ENCODE measurements at places on chromosomes 1 and 21.

- DNase-seq, result peak; percentile 6
These were observed 75.7 kb downstream of the UCHL5 start for GRCh38 chr1:192983349-192983980.

- no peak for DNase-seq
These were observed 46.6 kb upstream of the RGS2 start for GRCh38 chr1:192762265-192762664.

GRCh38 chr1:221162939-221163338, 283.7 kb downstream of the HLX start:
- no peak for DNase-seq

DNA sequence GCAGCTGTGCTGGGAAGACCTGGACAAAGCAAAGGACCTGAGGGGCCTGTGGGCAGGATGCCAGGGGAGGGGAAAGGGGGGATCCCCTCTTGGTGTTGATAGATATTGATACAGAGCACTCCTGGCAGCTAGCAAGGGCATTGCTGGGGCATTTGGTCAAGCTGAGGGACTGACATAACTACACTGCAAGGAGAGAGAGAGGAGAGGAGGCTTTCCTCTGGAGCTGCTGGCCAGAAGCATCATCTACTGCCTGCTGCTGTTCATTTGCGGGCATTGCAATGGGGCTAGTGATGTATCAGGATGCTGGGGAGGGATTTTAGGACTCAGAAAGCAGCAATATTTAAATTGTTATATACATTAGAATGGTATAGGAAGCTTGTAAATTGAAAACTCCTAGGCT, 142.0 kb downstream of the ZNF648 start:
- DNase-seq, result no peak

DNA sequence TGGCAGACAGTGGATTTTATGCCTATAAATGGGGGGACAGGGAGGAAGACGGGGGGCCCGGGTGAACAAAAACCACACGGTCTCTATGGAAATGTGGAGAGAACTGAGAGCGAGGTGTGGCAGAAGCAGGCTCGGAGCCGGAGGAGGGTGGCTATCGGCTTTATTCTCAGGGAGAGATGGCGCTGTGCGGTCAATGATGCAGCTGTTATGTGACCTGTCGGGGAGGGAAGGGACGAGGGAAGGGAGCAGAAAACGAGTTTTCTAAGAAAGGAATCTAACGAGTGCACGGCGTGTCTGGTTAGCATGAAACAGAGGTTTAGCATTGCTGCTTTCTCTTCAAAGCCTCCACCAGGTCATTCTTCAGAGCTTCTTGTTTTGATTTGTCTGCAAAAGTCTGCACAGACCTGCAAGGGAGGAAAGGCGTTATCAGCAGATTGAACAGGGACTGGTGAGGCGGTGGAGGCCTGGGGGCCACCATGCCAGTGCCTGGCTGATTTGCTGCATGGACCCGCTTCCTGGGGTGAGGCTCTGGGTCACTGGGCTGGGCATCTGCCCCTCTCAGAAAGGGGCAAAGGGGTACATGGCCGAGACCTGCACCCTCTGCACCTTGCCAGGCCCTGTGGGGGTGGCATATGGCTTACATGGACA, 27.2 kb downstream of the SLC66A1 start:
- no peak for DNase-seq

DNA sequence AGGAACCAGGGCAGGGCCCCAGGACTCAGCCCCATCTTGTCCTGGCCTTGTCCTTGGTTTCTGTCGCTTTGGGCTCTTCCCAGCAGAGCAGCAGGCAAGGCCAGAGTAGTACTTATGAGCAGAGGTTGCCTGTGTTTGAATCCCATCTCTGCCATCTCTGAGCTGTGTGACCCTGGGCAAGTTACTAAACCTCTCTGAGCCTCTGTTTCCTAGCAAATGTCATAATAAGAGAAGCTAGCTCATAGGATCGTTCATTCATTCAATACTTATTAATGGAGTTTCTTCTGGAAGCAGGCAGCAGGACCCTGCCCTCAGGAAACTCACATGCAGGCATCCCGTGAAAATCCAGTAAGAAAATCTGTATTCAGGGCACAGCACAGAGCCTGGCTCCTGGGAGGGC, 84.3 kb downstream of the FBXO2 start:
- no peak for DNase-seq

DNA sequence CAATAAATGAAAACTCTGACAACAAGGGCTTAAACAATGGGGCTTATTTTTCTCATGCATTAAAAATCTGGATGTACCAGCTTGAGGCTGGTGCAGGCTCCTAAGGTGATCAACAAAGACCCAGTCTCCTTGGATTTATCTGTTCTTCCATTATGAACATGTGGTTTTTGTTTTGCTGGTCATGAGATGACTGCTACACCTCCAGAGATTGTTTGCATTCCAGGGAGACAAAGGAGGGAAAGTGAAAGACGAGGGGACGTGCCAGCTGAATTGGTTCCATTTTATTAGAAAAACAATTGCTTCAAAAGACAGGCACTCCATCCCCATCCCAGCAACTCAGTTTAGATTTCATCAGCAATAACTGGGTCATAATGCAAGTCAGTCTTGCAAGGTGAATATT, 90.9 kb upstream of the KCNK1 start:
- no peak for DNase-seq

- DNase-seq, result no peak
These were observed 13.8 kb downstream of the USP25 start for GRCh38 chr21:15743593-15743992.

DNA sequence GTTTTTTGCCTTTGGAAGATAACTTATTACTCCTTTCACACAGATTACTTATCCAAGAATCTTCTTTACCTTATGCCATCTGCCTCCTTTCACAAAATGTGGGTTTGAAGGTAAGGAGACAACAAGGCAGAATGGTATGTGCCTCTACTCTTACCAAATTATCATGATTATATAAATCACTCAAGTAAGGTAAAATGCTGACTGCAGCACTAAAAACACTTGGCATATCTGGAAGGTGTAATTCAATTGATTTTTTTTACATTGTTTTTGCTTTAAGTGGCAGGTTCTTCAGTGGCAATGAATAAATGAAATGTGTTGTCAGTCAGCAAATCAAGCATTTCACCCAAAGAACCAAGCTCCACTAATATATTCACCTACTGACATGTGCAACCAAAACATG, 346.1 kb downstream of the OMA1 start:
- no peak for DNase-seq

DNA sequence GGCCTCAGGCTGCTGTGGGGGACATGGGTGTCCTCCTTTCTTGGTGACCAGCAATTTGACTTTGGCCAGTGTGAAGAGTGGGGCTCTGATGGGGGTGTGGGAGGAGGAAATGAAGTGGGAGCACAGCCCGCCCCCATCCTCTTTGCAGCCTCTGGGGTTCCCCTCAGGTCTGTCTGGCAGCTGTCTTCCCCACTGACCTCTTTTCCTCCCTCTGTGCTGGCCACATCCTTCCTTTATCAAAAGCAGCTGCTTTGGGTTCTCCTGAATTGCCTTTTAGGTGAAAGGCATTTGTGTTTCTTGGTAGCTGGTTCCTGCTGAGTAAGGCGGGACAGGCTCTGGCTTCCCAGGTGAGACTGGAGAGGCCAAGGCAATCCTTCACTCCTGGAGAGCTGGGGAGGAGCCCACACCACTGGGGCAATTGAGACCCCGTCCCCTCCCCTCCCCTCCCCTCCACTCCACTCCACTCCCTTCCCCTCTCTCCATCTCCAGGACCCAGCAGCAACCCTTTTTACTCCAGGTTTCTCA, 24.9 kb downstream of the PCAT6 start:
- peak; percentile 4 for DNase-seq
